ENCODE measurements at places on chromosomes 11 and 22.

GRCh38 chr11:130677486-130678153 lies 229.2 kb downstream of the ADAMTS15 start:
- DNase-seq = no peak

GRCh38 chr22:39350757-39351688 lies 1.2 kb downstream of the SYNGR1 start:
- no peak for DNase-seq

- no peak for DNase-seq
These were observed 18.4 kb downstream of the GTPBP1 start for GRCh38 chr22:38724176-38724575.

GRCh38 chr11:79809487-79809886 lies 368.7 kb upstream of the TENM4 start:
- DNase-seq = no peak

DNA sequence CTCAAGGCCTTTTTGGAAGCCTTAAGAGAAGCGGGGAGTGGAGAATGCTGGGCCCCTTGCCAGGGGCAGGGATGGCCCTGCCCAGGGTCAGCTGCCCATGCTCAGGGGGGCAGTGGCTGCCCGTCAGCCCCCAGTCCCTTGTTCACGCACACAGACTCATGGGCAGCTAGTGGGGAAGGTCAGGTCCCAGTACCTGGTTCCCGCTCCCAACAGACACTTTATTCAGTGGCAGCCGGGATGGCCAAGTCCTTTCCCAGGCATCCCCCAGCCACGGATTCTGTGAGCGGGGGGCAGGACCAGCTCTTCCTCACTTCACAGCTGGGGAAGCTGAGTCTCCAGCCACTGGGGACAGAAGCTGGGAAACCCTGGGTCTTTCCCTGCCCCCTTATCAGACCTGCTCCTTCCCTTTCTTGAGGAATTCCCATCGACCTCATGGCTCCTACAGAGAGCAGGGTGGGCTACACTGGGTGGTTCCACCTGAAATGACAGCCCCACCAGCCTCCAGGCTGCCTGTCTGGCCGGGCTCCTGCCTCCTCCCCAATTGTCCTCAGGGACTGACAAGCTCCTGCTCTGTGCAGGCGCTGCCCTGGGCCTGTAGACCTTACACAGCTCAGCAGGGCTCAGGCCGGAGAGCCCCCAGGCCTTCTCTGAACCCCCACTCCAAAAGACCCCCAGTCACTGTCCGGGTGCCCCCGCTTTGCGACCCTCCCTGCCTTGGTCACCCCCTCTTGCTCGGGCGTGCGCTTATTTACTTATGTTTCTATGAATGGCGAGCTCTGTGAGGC lies 61.0 kb upstream of the FGF3 start:
- DNase-seq = no peak

GRCh38 chr11:74566146-74566960 lies 26.0 kb upstream of the POLD3 start:
- no peak for DNase-seq

GRCh38 chr11:113681711-113682413 lies 24.2 kb downstream of the TMPRSS5 start:
- DNase-seq = no peak

- no peak for DNase-seq
These were observed 35.5 kb downstream of the FDX1 start for GRCh38 chr11:110465231-110465630.

- DNase-seq = no peak
These were observed 1.6 kb downstream of the CAPN1 start for GRCh38 chr11:65183201-65183891.

DNA sequence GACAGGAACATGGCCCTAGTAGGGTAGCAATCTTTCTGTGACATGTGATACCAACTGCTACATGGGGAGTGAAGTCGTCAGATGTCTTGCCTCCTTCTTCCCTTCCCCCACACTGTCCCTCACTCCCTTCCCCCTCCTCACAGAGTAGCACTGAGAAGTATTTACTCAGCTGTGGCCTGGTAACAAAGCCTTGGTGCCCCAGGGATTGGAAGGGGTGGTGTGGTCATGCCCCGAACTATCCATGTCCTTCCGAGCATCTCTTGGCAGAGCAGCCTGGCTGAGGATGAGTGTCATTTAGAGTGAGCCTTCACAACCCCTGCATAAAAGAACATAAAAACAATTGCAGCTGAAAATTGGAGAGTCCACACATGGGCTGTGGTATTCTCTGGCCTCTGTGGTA lies 46.1 kb downstream of the ARFGAP2 start:
- no peak for DNase-seq

DNA sequence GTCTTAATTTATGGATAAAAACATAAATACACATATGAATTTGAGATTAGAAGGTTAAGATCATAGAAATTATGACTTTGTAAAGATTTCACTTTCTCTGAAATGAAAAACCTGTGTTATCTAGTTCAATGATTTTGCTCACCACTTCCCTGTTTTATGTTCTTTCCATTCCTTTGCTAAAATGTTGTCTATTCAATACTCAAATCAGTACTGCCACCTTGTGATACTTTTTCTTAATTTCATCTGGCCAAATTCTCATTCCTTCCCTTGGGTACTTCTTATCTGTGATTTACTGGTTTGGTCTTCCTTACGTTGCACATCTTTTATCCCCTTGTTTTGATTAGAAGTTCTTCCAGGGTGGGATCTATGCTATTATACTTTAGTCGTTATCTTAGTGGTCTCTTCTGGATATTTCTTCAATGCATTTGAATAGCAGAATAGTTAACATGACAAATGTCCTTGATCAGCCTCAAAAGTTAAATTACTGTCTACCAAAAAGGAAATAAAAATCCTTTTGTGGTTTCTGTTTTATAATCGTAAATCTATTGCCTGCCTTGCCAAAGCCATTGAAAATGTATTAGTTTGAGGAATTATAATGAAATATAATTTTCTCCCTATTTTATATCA lies 197.0 kb downstream of the PGR start:
- no peak for DNase-seq

- DNase-seq = no peak
These were observed 6.9 kb upstream of the TBC1D22A start for GRCh38 chr22:46755525-46755924.

GRCh38 chr11:89437317-89437716 lies 53.9 kb downstream of the NOX4 start:
- no peak for DNase-seq

- DNase-seq = no peak
These were observed 79.0 kb downstream of the ABTB2 start for GRCh38 chr11:34278693-34279297.

DNA sequence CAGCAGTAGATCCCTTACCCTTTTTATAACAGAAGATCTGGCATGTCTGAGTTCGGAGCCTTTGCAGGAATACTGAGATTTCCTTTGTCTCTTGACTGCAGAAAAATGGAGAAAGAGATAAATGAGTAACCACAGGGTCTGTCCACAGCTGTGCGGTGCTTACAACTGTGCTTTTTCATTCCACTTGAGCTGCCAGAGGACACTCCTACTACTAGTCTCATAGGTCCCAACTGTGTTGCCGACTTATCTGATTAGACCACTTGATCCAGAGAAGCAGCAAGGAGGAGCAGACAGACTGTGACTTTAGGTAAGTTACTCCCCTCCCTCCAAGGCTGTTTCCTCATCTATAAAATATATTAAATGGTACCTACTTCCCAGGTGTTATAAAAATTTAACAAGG lies 17.5 kb downstream of the FAM227A start:
- DNase-seq = no peak

DNA sequence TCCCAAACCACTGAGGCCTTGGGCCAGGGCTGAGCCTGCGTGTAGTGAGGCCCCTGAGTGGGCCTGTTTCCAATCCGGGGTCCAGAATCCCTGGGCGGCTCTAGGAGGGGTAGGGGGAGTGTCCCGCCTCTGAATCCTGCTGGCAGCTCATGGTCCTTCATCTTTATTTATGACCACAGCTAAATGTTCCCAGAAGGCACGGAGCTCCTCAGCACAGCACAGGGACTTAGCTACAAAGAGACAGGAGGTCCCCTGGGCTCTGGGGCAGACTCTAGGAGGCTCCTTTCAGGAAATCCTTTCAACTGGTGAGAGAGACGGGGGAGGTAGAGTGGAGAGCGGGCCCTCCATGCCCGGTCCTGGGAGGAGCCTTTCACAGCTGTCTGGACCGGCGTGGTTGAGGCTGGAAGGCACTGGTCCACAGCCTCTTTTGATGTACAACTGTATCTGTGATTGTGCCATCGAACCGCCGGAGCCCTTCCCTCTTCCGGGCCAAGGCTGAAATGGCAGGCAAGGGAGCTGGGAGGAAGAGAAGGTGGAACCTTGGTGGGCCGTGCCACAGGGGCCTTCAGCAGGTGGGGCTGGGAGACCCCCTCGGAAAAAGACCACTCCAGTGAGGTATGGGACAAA lies 46.8 kb downstream of the SCUBE1 start:
- DNase-seq = no peak

GRCh38 chr11:128026596-128026995 lies 560.8 kb downstream of the ETS1 start:
- no peak for DNase-seq

DNA sequence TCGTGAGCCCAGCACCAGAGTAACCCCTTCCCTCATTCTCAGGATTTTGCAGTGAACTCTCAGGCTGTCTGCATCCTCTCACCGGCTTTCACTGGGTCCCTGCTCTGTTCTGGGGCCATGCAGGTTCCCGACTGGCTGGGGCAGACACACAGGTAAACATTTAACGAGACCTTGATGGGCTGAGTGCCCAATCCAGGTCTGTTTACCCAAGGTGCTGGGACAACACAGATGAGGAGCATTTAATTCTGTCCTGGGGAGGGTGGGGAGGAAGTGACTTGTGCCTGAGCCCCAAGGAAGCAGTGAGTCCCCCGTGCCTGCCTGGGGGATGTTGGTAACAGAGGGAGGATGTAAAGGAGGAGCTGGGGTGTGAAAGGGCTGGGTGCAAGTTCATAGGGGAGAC lies 4.4 kb downstream of the BIK start:
- DNase-seq = no peak

DNA sequence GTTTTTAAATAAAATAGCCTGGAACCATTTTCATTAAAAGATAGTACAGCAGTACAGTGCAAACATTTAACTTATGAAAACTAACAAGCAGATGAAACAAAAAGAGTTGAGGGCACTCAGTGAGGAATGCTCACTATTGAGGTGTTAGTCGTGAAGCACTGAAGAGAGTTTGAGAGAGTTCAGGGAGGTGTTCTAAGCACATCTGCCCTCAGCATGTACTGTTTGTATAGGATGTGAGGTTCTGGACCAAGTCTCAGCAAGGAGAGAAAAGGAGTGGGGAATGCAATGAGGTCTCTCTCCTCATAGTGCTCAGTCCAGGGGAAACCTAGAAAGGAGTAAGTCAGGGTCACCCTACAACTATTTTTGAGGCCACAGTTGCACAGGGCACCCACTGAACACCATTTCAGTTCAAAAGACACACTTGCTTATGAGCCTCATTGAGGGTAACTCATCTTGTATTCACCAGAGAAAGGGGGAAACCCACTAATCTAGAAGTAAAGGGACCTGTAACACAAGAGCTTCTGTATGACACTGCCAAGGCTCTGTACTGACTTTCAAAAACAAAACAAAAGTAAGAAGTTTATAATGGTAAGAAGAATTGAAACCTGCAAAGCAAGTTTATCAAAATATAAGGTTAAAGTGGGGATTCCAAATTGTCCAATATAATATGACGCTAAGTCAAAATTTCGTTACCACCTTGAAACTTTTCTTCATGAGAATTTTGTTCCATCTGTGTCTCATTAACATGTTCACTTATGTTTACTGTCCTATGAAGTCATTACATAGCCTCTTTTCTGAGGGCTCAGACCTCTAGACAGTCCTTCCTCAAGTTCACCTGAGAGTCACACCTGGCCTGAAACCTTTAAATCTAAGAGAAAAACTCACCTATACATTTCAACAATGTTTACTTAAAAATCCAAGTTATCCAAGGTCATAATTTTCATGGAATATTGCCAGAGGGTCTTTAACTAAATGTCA lies 275.3 kb downstream of the ETS1 start:
- no peak for DNase-seq

DNA sequence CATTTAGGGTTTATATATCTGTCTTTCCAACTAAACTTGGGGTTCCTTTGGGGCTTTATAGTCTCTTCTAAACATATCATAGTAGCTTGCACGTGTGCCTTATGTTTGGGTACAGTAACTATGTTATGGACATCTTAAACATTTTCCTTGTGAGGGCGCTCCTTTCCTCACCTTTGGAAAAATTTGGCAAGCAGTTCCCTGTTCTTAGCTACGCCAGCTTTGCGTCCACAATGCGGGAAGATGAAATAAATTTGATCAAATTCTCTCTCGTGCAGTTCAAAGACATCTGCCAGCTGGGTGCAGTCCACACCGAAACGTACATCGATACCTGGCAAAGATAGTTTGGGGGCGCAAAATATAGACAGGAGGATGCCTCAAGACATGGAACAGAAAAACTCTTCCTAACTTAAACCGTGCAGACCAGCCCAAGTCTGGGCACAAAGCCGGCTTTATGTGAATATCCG lies 548 bp downstream of the FDXACB1 start:
- no peak for DNase-seq

GRCh38 chr11:119779195-119780071 lies 50.4 kb upstream of the NECTIN1 start:
- DNase-seq = no peak

GRCh38 chr11:87639753-87640364 lies 535.4 kb downstream of the RAB38 start:
- DNase-seq = no peak

DNA sequence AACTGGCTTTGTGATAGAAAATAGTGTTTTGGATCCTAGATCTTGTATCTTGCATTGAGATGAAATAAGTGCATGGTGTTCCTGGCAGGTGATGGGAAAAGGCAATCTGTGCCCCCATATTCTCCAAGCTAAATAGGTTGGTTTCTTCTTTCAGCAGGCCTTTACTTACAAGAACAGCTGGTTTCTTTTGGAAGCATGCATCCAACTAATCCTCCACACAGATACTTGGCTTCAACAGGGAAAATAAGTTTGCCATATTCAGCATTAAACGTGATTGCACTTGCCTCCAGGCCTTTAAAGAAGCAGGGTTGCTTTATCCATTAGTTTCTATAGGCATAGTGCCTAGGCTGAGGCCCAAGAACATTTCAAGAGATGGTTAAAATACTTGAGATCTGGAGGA lies 59.9 kb downstream of the APIP start:
- no peak for DNase-seq

DNA sequence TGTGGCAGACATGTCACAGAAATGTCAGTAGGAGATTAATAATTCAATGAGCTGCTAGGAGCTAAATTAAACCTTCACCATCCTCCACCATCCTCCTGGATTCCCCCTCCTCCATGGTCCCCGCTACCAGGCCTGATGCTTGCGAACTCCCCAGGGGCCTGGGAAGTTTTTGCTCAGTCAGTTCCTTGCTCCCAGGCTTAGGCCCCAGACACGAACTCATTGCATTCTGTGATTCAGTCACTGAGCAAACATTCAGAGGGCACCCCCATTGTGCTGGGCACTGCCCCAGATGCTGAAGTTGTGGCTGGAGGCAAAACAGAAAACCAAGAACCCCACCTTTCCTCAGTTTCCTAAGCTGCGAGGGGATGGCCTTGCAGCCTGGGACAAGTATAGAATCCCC lies 14.3 kb downstream of the NPTXR start:
- DNase-seq = no peak

GRCh38 chr11:130534551-130534950 lies 86.1 kb downstream of the ADAMTS15 start:
- DNase-seq = no peak
